ENCODE measurements at places on chromosomes 7 and 10.
A peak's percentile ranks its signal among the peaks of the same experiment; 100 is the strongest.

- DNase-seq: peak; percentile 18
- H3K4me3 ChIP-seq: peak overlapping the region; percentile 73
- H3K4me1 ChIP-seq: peaks cover 12% of the 10 kb centered on the region
- H3K27me3 ChIP-seq: no peaks in the 10 kb centered on the region
Observed at GRCh38 chr10:92284112-92284704, 6.7 kb downstream of the CPEB3 start.

DNA sequence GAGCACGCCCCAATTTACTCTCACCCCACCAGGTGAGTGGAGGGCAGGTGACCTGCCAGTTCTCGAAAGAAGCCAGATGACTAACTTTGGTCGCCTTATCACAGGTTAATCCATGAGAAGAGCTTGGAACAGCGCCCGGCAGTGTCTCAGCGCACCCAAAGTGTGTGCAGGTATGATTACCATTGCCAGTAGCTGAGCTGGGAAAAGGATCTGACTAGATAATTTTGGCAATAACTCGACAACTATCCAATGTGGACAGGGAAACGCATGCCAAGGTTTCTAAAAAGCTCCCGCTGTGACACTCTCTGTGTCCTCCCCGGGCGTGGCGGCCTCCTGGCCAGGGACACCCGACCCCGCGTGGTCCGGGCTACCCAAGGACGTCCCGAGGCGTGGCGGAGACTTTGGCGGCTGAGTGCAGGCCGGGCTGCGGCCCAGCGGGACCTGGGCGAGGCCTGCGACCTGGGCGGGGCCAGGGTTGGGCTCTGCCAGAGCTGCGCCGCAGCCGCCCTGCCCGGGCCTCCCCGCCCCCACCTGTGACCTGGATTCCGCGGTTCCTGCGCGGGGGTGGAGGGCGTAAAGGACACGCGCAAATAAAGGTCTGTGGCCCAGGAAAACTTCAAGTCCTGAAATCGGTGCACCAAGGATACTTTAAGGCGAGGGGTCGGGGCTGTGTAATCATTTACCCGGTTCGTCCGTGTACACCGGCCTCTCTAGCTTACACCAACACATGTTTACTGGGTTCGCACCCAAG, 13.7 kb upstream of the WAPL start:
- no peaks in the 10 kb centered on the region for H3K36me3 ChIP-seq
- peaks cover 2% of the 10 kb centered on the region for H3K27me3 ChIP-seq
- H3K27ac ChIP-seq: peak overlapping the region; percentile 46

DNA sequence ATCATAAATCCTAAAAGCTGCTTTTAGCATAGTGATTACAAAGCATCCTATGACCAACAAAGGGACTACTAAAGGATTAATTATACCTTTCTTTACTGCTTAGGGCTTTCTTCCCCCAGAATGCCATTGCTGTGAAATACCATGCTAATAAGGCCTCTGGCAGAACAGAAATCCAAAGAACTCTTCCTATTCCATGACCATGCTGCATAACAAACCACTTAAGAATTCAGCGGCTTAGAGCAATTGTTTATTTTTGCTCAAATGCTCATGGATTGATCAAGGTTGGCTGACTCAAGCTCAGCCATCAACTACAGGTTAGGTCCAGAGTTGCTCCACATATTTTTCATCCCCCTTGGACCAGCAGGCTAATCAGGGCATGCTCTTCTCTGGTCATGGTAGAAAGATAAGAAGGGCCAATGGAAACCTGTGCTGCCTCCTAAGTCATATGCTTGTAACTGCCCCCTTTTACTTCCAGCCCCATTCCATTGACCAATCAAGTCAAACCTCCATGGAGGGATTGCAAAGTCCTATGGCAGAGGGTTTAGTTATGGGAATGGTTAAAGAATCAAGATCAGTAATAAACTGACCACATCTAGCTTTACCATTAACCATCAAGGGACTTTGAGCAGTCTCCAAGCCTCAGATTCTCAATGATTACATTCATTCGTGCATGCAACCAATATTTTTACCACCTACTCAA, 244.4 kb upstream of the FZD1 start:
- no peak overlapping the region for H3K4me3 ChIP-seq
- no peaks in the 10 kb centered on the region for H3K4me1 ChIP-seq
- no peak for DNase-seq

GRCh38 chr7:80774843-80775242, 136.4 kb downstream of the CD36 start:
- no peak overlapping the region for H3K27ac ChIP-seq
- H3K4me3 ChIP-seq: no peak overlapping the region
- H3K36me3 ChIP-seq: no peaks in the 10 kb centered on the region
- peaks cover 42% of the 10 kb centered on the region for H3K4me1 ChIP-seq
- DNase-seq: no peak

DNA sequence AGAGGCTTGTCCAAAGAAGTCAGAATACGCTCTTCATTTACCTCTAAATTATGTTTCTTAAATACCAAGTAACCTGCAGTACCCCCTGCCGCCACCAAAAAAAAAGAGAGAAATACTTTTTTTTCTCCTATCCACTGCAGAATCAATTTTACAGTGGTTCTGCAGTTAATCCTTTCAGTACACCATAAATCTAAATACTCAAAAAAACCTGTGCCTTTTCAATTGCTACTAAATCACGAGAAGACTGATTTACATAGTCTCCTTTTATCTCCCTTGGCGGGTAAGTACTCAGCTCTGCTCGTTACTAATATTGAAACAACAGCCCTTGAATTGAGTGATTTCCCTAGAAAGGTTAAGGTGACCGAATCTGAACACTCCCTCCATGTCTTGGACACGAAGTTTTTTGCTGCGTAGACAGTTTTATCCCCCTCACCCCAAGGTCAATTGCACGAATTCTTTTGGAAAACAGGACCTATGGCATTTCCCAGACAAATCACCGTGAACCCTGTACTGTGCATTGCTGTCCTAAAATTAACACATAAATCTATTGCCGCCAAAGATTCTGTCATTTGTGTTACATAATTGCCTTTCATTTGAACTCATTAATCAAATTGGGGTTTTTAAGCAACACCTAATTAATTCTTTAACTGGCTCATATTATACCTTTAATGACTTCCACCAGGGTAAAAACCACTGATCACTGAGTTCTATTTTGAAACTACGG, 512 bp upstream of the VIM start:
- peaks cover 38% of the 10 kb centered on the region for H3K4me1 ChIP-seq
- no peaks in the 10 kb centered on the region for H3K36me3 ChIP-seq
- peak; percentile 50 for DNase-seq
- H3K4me3 ChIP-seq: peak overlapping the region; percentile 86
- peaks cover 35% of the 10 kb centered on the region for H3K27me3 ChIP-seq
- peak overlapping the region; percentile 97 for H3K27ac ChIP-seq

DNA sequence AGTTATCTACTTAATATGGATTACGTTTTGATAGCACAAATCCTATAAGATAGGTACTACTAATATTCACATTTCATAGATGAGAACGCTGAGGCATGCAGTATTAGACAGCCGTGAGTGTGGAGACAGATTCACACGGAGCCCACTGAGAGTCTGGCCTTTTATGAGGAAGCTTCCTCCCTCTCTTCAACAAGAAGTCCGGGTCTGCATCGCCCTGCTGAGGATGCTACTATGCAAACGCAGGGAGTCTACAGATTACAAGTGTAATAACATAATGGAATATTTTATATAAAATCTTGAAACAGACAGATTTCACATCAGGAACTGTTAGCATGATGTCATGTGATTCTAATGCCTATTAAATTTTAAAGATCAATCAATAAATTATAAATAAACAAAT, 255.9 kb upstream of the GLI3 start:
- H3K4me1 ChIP-seq: no peaks in the 10 kb centered on the region
- H3K27ac ChIP-seq: no peak overlapping the region
- no peak overlapping the region for H3K4me3 ChIP-seq
- H3K27me3 ChIP-seq: peaks cover 1% of the 10 kb centered on the region
- DNase-seq: no peak

GRCh38 chr7:110534241-110534931, 556.5 kb upstream of the LRRN3 start:
- H3K4me3 ChIP-seq: no peak overlapping the region
- no peak for DNase-seq
- no peaks in the 10 kb centered on the region for H3K4me1 ChIP-seq
- no peak overlapping the region for H3K27ac ChIP-seq

DNA sequence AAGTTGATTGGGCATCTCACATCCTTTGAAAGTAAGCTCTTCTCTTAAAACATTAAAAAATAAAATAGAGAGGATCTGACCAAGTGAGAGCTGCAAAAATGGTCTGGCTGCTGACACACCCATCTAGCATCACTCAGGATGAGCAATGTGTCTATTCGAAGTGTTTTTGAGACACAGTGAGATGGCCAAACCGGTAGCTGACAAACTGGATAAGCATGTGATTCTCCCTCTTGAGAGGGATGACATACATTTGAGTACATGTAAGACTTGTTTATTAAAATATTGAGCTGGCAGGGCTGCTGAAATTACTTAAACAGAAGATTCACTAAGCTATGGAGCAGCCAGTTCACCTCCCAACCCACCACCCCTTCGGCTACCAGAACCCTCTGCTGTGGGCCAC, 333.9 kb downstream of the ADRA2A start:
- H3K4me3 ChIP-seq: no peak overlapping the region
- no peaks in the 10 kb centered on the region for H3K4me1 ChIP-seq
- H3K36me3 ChIP-seq: no peaks in the 10 kb centered on the region

DNA sequence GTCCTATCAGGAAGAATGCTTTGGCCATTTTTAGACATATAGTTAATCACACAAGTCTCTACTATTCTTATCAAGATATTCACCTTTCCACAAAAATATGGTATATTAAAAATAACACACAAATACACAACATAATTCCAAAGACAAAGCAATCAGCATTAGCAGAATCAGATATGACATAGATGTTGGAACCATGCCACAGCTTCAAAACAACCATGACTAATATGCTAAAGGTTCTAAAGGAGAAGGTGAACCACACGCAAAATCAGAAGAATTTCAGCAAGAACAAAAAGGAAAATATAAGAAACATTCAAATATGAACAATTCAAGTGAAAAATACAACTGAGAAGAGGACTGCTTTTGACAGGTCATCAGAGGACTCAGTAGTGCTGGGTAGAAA, 670.2 kb upstream of the SORCS1 start:
- no peaks in the 10 kb centered on the region for H3K36me3 ChIP-seq
- no peak overlapping the region for H3K27ac ChIP-seq
- no peaks in the 10 kb centered on the region for H3K27me3 ChIP-seq
- no peak for DNase-seq
- no peak overlapping the region for H3K4me3 ChIP-seq

DNA sequence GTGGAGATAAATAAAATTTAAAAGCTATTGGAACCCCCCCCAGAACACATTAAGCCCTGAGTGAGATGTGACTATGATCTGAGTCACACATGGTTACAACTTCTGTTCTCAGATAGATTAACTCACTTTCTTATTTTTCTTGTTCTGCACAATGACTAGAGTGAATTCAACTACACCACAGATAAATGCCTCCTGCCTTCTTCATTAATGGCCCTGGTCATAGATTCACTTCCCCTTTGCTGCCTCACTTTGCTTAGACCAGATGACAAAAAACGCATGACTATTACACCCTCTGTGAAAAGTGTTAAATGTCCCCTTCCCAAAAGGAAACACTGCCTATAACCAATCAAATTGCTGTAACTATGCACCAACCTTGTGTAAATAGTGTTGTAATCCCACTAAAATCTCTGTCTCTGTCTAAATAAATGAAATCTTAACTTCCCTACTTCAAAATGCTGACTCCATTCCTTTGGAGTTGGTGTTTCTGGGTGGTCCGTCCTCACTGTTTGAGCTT, 49.4 kb downstream of the AKR1D1 start:
- no peak overlapping the region for H3K27ac ChIP-seq
- H3K27me3 ChIP-seq: no peaks in the 10 kb centered on the region
- no peaks in the 10 kb centered on the region for H3K4me1 ChIP-seq

DNA sequence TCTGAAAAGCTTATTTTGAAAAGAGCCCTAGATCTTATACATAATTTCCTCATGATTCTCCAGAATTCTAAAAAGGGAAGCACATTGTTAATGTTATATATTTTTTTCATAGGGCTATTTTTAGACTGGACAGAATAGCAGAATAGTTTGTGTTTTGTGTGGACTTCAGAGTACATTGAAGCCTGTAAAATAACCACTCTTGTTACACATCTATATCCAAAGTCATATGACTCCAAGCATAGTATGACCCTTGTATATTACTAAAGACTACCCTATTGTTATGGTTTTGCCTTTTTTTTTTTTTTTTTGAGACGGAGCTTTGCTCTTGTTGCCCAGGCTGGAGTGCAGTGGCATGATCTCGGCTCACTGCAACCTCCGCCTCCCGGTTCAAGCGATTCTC, 26.1 kb upstream of the FIS1 start:
- no peaks in the 10 kb centered on the region for H3K36me3 ChIP-seq
- H3K4me3 ChIP-seq: no peak overlapping the region
- peaks cover 7% of the 10 kb centered on the region for H3K27me3 ChIP-seq
- H3K27ac ChIP-seq: no peak overlapping the region
- DNase-seq: no peak

DNA sequence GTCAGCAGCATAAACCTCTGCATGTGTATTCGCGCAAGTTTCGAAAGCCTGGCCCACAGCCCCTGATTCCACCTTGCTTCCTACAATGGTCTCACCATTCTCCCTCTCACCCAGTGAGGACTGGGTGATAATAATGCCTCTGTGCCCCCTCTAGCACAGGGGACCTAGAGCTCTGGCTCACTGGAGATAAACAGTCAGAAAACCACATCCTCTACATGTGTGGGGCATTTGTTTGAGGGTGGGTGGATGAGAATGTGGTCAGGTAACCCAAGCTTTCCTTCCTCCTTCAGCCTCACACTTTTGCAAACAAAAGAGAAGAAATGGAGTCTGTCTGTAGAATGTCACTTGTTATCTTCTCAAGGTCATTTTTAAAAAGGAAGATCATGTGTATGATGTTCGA, 373.5 kb downstream of the KCNMA1 start:
- H3K4me1 ChIP-seq: peaks cover 45% of the 10 kb centered on the region
- H3K27ac ChIP-seq: peak overlapping the region; percentile 69
- H3K4me3 ChIP-seq: peak overlapping the region; percentile 80
- DNase-seq: peak; percentile 59
- H3K36me3 ChIP-seq: no peaks in the 10 kb centered on the region

DNA sequence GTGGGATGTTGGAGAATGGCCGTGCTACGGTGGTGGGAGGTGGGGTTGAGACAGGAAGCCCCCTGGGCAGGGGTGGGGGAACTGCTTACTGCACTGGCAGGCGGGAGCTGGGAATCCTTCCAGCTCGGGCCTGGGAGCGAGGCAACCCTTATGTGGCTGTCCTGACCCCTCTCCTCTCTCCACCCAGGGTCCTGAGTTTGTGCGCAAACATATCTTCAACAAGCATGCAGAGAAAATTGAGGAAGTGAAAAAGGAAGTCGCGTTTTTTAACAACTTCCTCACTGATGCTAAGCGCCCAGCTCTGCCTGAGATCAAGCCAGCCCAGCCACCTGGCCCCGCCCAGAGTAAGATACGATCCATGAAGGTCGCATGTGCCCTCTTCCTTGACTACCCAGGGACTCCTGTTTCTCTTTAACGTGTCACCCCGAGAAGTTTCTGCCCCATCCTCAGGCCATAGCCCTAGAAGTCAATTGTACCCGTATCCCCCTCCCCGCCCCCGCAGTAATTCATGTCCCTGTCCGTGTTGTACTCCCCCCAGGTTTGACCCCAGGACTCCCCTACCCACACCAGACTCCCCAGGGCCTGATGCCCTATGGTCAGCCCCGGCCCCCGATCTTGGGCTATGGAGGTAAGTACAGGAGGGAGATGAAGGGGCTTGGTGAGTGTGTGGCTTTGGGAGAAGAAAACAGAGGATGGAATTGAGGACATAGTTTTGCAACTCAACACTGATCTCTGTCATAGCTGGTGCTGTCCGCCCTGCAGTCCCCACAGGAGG, 1.8 kb downstream of the UFSP1 start:
- H3K4me1 ChIP-seq: peaks cover 40% of the 10 kb centered on the region
- no peak for DNase-seq
- H3K27ac ChIP-seq: peak overlapping the region; percentile 83

All from immature natural killer cell (primary cell).